NCI-H226 (cell line): ENCODE measurements at places on chromosomes 3 and 15.

GRCh38 chr3:59191651-59192050 is 141.8 kb upstream of the CFAP20DC start:
- DNase-seq, result peak; percentile 25

- DNase-seq, result no peak
Measured at GRCh38 chr3:34263101-34263621, 464.7 kb downstream of the PDCD6IP start.

DNA sequence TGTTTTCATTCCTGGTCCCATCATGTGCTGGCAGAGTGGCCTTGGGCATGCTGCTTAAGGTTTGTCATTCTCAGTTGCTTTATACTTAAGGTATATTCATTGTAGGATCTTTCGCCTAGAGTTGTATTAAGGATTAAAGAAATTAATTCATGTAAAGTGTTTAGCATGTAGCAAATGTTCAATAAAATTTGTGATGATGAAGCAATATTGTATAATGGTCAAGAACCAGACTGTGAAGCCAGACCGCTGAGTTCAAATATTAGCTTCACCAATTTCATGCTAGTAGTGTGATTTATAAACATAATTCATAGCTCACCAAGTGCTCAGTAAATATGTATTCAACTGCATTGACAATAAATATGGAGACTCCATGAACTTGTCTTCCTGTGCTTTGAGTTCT is 178.5 kb downstream of the BBX start:
- DNase-seq, result no peak

DNA sequence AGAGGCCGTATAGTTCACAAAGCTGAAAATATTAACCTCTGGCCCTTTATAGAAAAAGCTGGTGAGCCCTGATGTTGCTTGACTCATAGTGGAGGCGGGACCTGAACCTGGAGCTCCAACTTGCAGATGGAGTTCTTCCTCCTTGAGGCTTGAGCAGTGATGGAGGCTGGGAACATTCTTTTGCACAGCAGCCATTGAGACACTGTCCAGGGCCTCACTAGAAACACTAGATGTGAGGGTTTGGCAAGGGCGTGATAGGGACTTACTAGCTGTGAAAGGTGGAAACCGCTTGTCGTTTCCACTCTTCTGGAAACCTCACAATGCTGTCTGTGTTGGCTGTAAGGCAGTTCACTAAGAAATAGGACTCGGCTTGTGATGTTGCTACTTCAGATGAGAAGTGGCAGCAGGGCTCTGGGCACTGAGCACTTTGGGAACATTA is 12.5 kb downstream of the SMAD6 start:
- peak; percentile 36 for DNase-seq

DNA sequence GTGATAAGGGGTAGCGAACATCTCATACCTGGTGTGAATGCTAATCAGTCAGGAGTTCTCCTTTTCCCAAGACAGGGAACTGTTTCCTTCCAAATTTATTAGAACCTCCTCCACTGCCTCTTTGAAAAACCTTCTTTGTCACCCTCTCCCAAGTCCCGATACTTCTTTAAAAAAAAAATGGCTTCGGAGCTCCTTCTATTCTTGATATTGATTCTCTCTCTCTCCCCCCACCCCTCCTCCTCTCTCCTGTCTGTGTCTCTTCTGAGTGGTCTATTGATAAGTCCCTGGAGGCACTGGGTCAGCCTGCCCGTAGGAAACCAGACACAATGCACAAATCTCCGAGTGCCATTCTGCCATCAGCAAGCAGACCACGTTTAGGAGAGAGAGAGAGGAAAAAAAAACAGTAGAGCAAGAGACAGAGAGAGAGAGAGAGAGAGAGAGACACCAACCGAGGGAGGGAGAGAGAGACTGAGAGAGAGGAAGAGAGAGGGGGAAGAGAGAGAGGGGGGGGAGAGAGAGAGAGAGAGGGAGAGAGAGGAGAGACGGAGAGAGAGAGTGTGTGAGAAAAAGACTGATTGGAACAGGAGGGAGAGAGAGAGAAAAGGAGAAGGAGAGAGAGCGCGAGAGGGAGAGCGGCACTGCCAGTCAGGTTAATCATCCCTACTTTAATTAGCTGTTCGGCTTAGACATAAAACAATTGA is 160.9 kb downstream of the TIGIT start:
- DNase-seq, result no peak

DNA sequence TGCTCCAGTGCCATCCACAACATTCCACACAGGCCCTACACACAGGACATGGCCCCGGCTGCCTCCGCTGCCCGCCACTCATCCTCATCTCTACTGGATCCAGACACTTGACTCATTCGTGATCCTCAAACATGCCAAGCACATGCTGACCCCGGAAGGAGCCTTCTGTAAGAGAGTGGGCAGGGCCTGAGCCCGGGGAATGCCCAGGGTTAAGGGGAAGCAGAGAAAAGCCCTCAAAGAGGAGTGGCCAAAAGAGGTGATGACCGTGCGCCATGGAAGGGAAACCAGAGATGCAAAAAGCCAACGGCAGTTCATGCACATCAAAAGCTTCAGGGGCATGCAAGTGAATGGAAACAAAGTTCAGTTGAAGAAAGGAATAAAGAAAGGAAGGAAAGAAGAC is 46.1 kb downstream of the RFTN1 start:
- DNase-seq, result no peak

- DNase-seq, result no peak
Measured at GRCh38 chr15:52352086-52352485, 56.5 kb upstream of the MYO5C start.

DNA sequence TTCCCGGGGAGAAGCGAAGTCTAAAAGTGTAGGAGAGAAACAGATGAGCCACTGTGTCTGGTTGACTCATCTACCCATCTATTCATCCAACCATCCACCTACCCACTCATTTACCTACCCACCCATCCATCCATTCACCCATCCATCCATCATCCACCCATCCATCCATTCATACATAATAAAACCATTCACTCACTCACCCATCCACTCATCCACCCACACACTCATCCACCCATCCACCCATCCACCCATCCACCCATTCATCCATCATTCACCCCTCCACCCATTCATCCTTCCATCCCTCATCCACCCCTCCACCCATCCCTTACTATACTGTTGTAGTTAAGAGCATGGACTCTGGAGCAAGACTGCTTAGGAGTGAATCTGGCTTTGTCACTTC is 136.4 kb upstream of the ATP2B2 start:
- no peak for DNase-seq

DNA sequence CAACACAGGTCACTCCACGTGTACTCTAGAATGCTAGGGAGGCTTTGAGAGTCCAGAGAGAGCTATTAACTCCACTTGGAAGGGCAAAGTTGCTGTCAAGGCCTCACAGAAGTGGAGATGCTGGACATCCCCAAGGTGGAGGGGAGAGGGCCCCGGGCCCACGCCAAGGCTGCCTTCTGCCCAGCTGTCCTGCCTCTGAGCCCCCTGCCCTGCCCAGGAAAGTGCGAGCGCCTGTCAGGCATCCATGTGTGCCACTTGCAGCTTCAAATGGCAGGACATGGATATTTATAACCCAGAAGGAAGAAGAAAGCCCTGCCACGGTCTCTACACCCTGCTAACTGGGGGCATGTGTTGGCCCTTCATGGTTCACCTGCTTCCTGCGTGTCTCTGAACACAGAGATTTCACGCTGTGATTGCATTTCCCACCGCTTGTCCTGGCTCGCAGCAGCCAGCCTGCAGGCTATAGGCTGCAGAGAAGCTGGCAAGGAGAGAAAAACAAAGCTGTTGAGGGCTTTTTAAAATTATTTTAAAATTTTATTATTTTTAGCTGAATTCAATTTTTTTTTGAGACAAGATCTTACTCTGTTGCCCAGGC is 17.0 kb downstream of the ANKDD1A start:
- DNase-seq, result no peak

DNA sequence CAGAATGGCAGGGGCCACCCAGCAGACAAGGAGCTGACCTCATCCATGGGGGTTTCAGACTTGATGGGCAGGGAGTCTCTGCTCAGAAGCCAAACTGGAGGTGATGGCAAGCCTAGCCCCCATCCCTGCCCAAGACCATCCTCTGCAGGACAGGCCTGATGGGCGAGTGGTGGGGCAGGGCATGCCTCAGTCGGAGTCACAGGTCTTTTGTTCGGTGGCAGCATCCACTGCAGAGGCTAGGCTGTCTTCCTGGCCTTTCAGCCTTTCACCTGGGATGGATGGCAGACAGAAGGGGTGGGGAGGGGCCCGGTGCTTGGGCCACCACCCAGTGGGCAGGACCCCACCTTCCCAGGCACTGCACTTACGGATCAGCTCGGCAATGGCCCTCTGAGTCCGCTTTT is 44.4 kb downstream of the PTH1R start:
- no peak for DNase-seq

GRCh38 chr15:75112848-75113492 is 88.7 kb upstream of the C15orf39 start:
- no peak for DNase-seq

GRCh38 chr15:78727561-78727960 is 83.7 kb downstream of the ADAMTS7 start:
- DNase-seq, result no peak

DNA sequence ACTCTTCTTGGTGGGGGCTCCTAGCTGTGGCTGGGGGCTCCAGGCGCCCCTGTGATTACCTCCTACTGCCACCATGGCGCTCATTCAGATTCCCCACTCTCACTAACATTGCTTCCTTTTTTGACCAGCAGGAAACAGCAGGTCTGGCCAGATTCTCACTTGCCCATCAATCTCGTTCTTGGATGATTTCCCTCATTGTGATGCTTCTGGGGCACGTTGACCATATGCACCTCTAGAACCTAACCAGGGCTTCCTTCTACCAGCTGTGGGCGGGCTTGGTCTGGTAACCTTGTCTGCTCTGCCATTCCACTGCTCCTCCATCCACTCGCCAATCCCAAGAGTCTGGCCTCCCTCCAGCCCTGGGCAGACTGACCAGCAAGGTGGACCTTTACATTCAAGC is 35.9 kb upstream of the PTPN23 start:
- no peak for DNase-seq

GRCh38 chr3:77373619-77374018 is 333.7 kb downstream of the ROBO2 start:
- no peak for DNase-seq

- no peak for DNase-seq
Measured at GRCh38 chr3:60998858-60999257, 252.4 kb downstream of the FHIT start.

DNA sequence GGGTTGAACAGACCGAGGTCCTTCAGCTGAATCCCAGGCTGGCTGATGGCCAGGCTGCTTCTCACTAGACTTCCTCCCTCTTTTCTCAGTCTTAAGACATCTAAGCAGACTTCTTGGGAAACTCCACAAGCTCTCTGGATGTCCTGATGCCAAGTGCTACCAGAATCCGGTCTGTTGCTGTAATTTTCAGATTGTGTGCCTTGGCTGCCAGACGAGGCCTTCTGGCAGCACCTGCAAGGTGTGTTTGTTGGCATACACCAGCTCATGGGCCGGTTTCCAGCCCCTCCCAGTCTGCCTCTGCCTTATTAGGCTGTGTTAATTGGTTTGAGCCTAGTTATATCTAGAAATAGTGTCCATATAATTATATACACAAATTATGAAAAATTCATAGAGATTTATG is 120.6 kb downstream of the TNIK start:
- no peak for DNase-seq

GRCh38 chr3:123642182-123642956 is 57.5 kb upstream of the HACD2 start:
- peak; percentile 83 for DNase-seq

DNA sequence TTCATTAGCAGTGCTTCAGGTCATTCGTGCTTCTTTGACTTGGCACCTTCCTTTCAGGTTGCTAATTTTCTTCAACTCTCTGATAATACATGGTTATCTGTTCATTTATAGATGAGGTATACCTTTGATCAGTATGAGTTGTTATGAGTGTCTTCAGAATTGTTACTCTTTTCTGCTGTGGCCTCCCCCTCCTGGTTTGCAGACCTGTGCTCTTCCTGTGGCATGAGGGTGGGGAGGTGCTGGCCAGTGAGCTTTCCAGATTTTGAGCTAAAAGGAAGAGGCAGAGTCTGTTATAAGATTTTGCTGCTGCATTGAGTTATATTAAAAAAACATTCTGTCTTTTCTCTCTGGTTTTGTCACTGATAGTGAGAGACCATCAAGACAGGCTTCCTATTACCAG is 30.8 kb upstream of the GOLGA6L9 start:
- DNase-seq, result no peak

DNA sequence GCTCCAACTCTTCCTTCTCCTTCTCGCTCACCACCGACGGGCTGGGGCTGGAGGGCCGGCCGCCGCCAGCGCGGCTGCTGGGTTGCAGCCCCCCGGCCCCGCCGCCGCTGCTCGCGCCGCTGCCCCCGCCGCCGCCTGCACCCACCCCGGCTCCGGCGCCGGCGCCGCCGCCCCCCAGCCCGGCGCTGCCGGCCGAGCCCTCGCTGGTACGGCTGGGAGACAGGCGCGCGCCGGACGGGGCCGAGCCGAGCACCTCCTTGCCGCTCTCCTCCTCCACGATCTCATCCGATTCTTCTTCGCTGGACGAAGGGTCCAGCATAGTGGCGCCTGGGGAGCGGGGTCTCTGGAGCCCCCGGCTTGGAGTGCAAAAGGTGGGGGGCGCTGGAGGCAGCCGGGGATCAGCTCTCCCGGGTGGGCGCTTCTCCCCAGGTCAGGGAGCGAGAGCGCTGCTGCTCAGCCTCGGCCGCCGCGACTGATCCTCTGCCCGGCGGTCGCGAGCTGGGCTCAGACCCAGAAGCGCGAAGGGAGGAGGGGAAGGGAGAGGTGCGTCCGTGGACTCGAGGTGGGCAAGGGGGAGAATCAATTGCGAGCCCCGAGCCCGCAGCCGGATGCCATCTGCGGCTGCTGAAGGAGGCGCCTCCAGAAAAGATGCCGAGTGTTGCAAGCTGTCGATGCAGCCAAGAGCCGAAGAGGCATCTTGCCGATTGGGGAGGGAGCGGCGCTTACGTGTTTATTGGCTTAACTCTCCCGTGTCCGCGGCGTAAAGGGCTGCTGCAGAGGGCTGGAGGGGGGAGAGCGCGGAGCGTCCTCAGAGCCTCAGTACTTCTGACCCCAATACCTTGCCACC is at the start of gene CADPS:
CADPS (minus strand) TSS at position 706 of the 847 bp plus-strand sequence; CDS start at position 319, 387 bp downstream.
- no peak for DNase-seq

GRCh38 chr3:187746059-187746441 is 782 bp upstream of the BCL6 start:
- DNase-seq, result no peak

DNA sequence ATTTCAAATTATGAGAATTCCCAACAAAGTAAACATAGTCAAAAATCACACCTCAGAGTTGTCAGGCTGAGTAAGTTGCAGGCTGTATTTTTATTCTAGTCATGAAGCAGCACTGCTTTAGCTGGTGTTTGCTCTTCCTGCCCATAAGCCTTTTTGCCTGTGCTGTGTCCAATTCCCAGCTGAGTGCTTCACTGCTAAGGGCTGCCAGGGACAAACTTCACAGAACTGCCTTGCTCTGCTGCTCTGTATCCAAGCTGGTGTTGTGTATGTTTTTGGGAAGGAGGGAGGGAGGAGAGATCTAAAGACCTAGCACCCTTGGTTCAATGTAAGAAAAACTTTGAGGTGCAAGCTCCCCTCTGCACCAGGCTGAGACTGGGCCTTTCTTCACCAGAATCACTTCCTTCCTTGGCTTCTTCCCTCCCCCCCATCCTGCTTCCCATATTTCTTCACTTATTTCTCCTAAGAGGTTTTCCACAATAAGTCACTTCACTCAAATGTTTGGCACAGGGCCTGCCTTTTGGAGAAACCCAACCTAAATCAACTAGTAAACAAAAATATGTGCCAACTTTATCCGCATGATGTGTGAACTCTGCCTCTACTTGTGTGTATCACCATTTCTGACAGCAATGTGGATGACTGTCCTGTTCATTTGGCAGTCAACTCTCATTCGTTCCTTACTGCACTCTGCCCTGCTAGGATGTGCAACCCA is 156.1 kb downstream of the TBL1XR1 start:
- no peak for DNase-seq
